ENCODE measurements at places on chromosomes 13 and 19. TPM values are rescaled to one million over a fixed set of nuclear protein-coding genes. Genes with fewer than 3 reads are reported as not detected.

DNA sequence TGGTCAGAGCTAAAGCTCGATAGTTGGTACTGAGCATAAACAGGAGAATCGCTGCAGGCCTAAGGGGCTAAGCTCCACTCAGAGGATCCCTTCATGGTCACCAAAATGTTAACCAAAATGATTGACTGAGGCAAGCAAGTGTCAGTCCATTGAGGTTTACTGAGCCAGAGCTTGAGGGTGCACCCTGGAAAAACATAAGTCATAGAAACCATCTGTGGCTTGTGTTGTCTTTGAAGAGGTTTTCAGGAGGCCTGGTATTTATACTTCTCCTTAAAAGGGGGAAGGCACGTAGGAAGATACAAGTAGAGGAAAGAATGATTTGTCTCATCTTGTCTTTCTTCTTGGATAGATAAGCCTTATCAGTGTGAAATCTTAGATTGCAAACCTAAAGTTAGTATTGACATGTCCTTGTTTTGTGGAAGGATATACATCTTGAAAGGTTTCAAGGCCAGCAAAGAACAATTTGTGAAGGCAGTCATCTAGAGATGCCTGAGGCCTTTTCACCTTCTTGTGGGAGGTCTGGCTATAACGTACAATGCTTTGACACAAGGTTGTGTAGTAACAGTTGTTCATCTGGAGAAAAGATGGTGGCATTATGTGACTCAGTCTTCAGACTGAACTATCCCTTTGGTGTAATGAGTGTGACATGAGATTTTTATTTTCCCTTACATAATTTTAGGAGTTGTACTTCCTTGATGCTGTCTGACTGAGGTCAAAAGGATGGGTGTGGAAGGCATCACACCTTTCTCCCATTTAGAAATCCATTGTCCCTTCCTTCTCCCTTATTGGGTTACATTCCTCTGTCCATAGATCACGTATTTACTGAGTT lies 14.7 kb upstream of the CEACAM6 start:
- no peaks in the 10 kb centered on the region for H3K27me3 ChIP-seq
- no peaks in the 10 kb centered on the region for H3K4me1 ChIP-seq
- H3K27ac ChIP-seq, result no peak overlapping the region
- no peaks in the 10 kb centered on the region for H3K36me3 ChIP-seq
- DNase-seq, result no peak

DNA sequence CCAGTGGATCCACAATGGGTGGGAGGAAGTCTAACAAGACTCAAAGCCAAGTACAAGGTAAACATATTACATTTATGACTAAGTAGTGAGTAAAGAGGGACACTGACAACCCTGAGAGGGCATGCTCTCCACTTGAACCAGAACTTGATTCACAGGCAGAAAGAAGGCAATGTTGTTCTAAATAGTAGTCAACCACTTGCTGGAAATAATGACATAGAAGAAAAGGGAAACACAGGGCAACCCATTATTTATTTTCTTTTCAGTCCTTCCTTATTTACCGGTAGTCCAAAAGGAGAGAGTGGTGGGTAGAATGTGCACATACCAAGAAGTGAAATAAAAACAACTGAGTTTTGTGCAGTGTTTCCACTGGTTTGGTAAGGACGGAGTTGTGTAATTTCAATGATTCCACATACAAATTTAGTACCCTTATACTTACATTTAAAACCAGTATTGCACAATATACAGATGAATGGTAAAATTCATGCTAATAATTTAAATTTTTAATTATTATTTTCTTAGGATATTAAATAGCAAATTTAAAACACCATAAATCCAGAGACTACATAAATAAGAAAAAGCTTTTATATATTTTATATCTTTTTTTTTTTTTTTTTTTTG lies 65.9 kb downstream of the ENOX1 start:
- no peak overlapping the region for H3K27ac ChIP-seq
- H3K27me3 ChIP-seq, result no peaks in the 10 kb centered on the region
- H3K4me1 ChIP-seq, result no peaks in the 10 kb centered on the region
- no peaks in the 10 kb centered on the region for H3K36me3 ChIP-seq
- H3K4me3 ChIP-seq, result no peak overlapping the region

DNA sequence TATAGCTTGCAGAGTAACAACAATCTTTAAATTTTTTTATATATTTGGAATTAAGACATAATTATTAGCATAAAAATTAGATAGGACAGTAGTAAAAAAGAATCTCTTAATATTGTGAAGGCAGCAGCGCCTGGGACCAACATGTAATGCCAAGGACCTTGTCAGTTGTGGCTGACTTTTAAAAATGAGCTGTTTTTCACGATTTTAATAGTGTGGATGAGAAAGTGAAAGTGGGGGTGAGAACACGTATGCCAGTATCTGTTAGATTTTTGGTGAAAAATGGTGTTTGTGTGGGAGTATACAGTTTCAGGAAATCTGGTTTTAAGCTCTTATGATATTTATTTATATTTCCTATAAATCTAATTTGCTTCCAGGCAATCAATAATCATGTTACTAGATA lies 125.2 kb downstream of the LMO7 start:
- H3K4me3 ChIP-seq, result no peak overlapping the region
- DNase-seq, result no peak
- no peaks in the 10 kb centered on the region for H3K4me1 ChIP-seq
- H3K27ac ChIP-seq, result no peak overlapping the region

- no peak overlapping the region for H3K4me3 ChIP-seq
- no peak overlapping the region for H3K27ac ChIP-seq
- no peaks in the 10 kb centered on the region for H3K4me1 ChIP-seq
- no peaks in the 10 kb centered on the region for H3K27me3 ChIP-seq
- no peak for DNase-seq
Observed at GRCh38 chr19:5974721-5975387, 3.1 kb downstream of the RANBP3 start.

DNA sequence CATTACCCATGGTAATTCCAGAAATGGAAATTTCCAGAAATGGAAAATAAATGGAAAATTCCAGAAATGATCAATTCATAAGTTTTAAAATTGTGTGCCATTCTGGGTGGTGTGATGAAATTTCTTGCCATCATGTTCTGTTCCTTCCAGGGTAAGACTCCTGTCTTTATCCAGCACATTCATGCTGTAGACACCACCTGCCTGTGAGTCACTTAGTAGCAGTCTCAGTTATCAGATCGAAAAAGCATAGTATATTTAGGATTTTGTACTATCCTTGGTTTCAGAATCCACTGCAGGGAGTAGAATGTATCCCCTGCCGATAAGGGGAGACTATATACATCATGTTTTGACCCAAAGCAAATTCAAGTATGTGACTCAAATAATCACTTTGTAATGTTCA lies 26.7 kb upstream of the CSNK1A1L start:
- no peak overlapping the region for H3K4me3 ChIP-seq
- H3K27me3 ChIP-seq, result no peaks in the 10 kb centered on the region

- no peak overlapping the region for H3K4me3 ChIP-seq
- H3K27me3 ChIP-seq, result no peaks in the 10 kb centered on the region
- H3K4me1 ChIP-seq, result no peaks in the 10 kb centered on the region
- no peaks in the 10 kb centered on the region for H3K36me3 ChIP-seq
- DNase-seq, result no peak
- no peak overlapping the region for H3K27ac ChIP-seq
Observed at GRCh38 chr13:71499235-71499634, 367.8 kb downstream of the DACH1 start.

DNA sequence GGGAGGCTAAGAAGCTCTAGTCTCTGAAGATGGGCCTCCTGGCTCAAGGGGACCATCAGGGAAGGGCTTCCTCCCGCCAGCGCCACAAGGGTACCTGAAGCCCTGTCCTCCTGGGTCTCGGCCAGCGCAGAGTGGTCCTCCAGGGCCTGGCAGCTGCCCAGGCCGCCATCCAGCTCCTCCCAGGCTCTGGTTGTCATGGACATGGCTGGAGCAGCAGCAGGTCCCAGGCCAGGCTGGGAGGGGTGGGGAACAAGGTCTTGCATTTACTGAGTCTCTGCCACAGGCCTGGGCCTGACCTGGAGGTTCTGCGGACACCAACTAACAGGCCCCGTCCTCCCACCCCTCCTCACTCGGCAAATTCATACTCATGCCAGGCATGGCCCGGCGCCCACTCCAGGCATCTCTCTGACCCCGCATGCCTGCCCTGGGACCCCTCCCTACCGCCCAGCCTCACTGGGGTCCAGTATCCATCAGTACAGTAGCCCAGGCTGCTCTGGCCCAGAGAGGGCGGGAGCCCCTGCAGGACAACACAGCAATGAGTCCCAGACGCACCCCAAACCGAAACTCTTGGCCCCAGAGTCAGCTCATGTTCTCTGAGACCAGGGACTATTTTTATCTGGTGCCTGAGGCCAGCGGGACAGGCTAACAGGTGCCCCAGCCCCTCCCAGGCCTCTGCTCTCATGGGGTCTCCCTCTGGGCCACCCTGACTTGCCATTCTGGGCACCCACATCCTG lies 938 bp downstream of the JSRP1 start:
- H3K4me3 ChIP-seq, result no peak overlapping the region
- no peak for DNase-seq
- H3K27ac ChIP-seq, result no peak overlapping the region
- H3K4me1 ChIP-seq, result no peaks in the 10 kb centered on the region

- no peaks in the 10 kb centered on the region for H3K36me3 ChIP-seq
- no peaks in the 10 kb centered on the region for H3K27me3 ChIP-seq
- no peak overlapping the region for H3K4me3 ChIP-seq
- H3K27ac ChIP-seq, result 0 out of 2 replicates have a peak overlapping the region, but pooled peaks have one; percentile 2
Observed at GRCh38 chr13:34914416-34914815, 27.7 kb upstream of the NBEA start.

GRCh38 chr13:84737661-84738060 lies 855.4 kb upstream of the SLITRK1 start:
- H3K27me3 ChIP-seq, result no peaks in the 10 kb centered on the region
- H3K36me3 ChIP-seq, result no peaks in the 10 kb centered on the region
- H3K4me1 ChIP-seq, result no peaks in the 10 kb centered on the region

GRCh38 chr19:39941615-39942365 lies 7.4 kb upstream of the FCGBP start:
- H3K4me1 ChIP-seq, result no peaks in the 10 kb centered on the region
- H3K4me3 ChIP-seq, result no peak overlapping the region
- H3K36me3 ChIP-seq, result no peaks in the 10 kb centered on the region
- H3K27me3 ChIP-seq, result no peaks in the 10 kb centered on the region
- no peak overlapping the region for H3K27ac ChIP-seq

- no peak for DNase-seq
- H3K4me3 ChIP-seq, result no peak overlapping the region
- H3K36me3 ChIP-seq, result no peaks in the 10 kb centered on the region
- H3K27me3 ChIP-seq, result no peaks in the 10 kb centered on the region
- H3K4me1 ChIP-seq, result no peaks in the 10 kb centered on the region
Observed at GRCh38 chr13:101875717-101876393, 423.4 kb downstream of the ITGBL1 start.

DNA sequence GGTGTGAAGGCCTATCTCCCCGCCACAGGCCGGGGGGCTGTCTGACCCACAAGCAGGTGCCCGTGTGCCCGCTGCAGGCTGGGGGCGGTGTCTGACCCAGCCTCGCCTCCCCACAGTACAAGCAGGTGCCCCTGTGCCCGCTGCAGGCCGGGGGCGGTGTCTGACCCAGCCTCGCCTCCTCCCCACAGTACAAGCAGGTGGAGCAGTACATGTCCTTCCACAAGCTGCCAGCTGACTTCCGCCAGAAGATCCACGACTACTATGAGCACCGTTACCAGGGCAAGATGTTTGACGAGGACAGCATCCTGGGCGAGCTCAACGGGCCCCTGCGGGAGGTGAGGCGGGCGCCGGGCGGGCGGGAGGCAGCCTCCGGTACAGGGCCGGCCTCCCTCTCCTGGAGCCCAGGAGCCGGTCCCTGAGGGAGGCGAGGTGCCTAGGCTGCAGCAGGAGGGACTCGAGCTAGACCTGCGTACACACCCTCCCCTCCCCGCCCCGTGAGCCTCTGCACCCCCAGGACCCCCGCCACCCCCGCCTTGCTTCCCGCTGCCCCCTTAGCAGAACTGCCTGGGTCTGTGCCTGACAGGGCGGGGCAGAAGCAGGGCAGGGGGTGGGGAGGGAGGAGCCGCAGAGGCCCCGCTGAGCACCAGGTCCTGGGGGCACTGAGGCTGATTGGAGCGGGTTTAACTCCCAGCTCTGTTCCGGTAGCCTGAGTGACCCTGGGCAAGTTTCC lies 20.6 kb downstream of the HCN2 start:
- no peak overlapping the region for H3K27ac ChIP-seq
- H3K4me1 ChIP-seq, result no peaks in the 10 kb centered on the region
- no peaks in the 10 kb centered on the region for H3K36me3 ChIP-seq
- no peaks in the 10 kb centered on the region for H3K27me3 ChIP-seq

- no peaks in the 10 kb centered on the region for H3K27me3 ChIP-seq
- H3K27ac ChIP-seq, result no peak overlapping the region
- no peak overlapping the region for H3K4me3 ChIP-seq
- DNase-seq, result no peak
- H3K36me3 ChIP-seq, result no peaks in the 10 kb centered on the region
- H3K4me1 ChIP-seq, result peaks cover 3% of the 10 kb centered on the region
Observed at GRCh38 chr13:113835461-113836270, 28.2 kb downstream of the GAS6 start.

- H3K4me3 ChIP-seq, result peak overlapping the region; percentile 87
- H3K27ac ChIP-seq, result no peak overlapping the region
- H3K4me1 ChIP-seq, result peaks cover 6% of the 10 kb centered on the region
- H3K36me3 ChIP-seq, result peaks cover 14% of the 10 kb centered on the region
Observed at GRCh38 chr19:2271234-2272103, 10.5 kb downstream of the PEAK3 start.

DNA sequence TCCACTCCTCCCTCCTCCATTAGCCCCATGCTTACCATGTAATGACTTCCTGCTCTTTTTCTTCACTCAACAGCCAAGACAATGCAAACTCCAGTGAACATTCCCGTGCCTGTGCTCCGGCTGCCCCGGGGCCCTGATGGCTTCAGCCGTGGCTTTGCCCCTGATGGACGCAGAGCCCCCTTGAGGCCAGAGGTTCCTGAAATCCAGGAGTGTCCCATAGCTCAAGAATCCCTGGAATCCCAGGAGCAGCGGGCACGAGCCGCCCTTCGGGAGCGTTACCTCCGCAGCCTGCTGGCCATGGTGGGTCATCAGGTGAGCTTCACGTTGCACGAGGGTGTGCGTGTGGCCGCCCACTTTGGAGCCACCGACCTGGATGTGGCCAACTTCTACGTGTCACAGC lies 2.9 kb upstream of the PPP1R37 start:
- H3K4me3 ChIP-seq, result no peak overlapping the region
- H3K27me3 ChIP-seq, result no peaks in the 10 kb centered on the region
- peaks cover 9% of the 10 kb centered on the region for H3K4me1 ChIP-seq
- DNase-seq, result no peak
- no peak overlapping the region for H3K27ac ChIP-seq
- peaks cover 21% of the 10 kb centered on the region for H3K36me3 ChIP-seq

- no peak for DNase-seq
- no peaks in the 10 kb centered on the region for H3K36me3 ChIP-seq
- no peak overlapping the region for H3K4me3 ChIP-seq
- H3K27me3 ChIP-seq, result no peaks in the 10 kb centered on the region
- H3K4me1 ChIP-seq, result no peaks in the 10 kb centered on the region
Observed at GRCh38 chr13:43094901-43095300, 71.5 kb downstream of the DNAJC15 start.

DNA sequence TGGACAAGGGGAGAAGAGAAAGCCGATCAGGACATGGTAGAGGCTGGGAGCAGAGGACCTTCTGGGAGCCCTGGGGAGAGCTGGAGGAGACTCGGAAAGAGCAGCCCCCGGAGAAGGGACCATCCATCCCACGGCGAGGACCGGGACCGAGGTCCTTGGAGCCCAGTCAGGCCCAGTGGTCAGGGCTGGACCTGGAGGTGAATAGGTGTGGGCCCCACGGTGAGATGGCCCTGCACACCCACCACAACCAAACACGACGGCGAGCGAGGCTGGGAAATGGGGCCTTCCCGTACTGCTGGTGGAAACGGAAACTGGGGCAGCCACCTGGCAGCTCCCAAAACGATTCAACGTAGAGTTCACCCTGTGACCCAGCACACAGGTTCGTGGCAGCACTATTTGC lies 3.7 kb upstream of the NTN5 start:
- no peak overlapping the region for H3K4me3 ChIP-seq
- DNase-seq, result no peak
- 0 out of 2 replicates have a peak, but pooled peaks cover 3% of the 10 kb centered on the region for H3K27me3 ChIP-seq
- H3K4me1 ChIP-seq, result peaks cover 2% of the 10 kb centered on the region
- H3K27ac ChIP-seq, result no peak overlapping the region

Gene FCAR
- polyA plus RNA-seq, result not detected

Gene ZNF667
- polyA plus RNA-seq, result 4.4 TPM

Gene DACT3
- polyA plus RNA-seq, result 1.8 TPM

Gene RNF225
- polyA plus RNA-seq, result 0.17 TPM

Measured in H1 (cell line).